ENCODE measurements at places on chromosomes 1 and 21.

GRCh38 chr1:43522431-43522775, 8.3 kb upstream of the PTPRF start:
- no peak for DNase-seq

GRCh38 chr1:32592943-32593342, 53.7 kb downstream of the ZBTB8A start:
- no peak for DNase-seq

DNA sequence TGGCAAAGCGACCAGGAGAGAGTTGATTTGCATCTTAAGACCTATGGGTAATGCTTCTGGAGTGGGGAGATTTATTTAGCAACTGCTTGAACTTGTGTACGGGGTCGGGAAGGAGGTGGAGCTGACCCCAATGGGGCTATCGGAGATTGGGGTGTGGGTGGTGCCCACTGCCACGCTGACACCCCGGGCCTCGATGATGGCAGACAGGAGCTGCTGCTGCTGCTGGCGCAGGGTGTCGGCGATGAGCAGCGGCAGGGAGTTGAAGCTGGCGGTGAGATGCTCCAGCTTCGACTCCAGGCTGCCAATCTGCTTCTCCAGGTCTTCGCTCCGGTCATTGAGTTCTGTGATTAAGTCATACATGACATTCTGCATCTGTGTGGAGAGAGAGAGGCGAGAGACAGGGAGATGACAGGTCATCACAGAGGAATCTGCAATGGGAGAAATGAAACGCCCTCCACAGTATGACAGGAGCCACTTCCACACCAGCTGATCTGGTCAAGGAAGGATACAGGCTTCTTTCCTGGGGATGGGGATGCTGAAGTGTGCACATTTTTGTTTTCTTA, 100.0 kb upstream of the ADAR start:
- no peak for DNase-seq

GRCh38 chr1:228210712-228211530, 3.1 kb downstream of the OBSCN start:
- no peak for DNase-seq

GRCh38 chr1:95221306-95221705, 12.7 kb upstream of the RWDD3 start:
- no peak for DNase-seq

- DNase-seq = no peak
These were observed 48.6 kb downstream of the MDM4 start for GRCh38 chr1:204564835-204565234.

GRCh38 chr1:18343581-18343980, 137.1 kb upstream of the KLHDC7A start:
- no peak for DNase-seq

DNA sequence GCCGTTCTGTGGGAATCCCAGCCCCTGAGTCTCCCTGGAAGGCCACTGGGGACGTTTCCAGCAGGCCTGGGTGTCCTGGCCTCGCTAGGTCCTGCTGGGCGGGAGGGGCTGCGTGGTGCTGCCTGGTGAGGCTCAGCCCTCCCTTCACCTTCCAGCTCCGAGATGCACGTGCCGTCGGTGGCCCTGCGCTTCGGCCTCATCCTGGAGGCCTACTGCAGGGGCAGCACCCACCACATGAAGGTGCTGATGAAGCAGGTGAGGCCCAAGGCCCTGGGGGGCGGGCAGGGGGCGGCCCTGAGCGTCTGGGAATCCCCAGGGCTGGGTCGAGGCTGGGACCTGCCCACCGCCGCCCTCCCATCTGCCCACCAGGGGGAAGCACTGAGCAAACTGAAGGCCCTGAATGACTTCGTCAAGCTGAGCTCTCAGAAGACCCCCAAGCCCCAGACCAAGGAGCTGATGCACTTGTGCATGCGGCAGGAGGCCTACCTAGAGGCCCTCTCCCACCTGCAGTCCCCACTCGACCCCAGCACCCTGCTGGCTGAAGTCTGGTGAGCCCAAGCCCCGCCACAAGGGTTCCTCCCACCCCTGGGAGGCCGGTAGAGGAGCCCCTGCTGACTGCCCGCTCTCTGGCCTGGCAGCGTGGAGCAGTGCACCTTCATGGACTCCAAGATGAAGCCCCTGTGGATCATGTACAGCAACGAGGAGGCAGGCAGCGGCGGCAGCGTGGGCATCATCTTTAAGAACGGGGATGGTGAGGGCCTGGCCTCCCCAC, 70.3 kb downstream of the PIK3CD start:
- DNase-seq = peak; percentile 63

- no peak for DNase-seq
These were observed 92.1 kb upstream of the ARTN start for GRCh38 chr1:43841321-43842174.

DNA sequence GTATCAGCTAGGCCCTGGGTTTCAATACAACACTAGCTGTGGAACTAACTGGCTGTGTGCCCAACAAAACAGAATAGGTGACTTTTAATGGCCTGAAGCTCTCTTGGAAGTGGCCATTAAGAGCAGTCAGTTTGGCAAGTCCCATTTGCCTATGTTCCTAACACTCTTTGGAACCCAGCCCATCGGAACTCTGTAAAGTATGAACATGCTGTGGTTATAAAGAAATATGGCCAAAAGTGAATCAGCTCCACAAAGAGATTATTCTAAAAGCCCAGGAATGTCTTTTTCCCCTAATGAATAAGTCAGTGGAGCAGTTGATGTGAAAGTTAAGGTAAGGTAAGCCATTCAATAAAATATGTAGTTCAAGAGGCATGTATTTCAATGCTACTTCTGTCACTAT, 223.7 kb upstream of the ADAMTS5 start:
- no peak for DNase-seq

DNA sequence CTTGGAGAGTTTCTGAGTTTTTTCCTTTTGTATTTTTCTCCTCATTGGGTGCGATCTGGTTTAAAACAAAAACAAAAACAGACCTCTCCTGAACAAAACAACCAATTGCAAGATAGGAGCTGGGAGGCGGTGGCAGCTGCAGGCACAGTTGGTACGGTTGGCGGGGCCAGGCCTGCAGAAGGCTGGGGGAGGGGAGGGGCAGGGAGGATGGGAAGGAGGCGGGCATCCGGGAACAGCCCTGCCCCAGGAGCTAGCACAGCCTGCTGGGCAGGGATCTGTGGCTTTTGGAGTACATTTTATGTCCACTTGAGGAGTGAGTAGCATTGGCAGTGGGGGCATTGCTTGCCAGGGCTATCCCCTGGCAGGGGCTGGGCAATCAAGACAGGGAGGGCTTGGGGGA, 5.2 kb downstream of the CAPN9 start:
- no peak for DNase-seq

DNA sequence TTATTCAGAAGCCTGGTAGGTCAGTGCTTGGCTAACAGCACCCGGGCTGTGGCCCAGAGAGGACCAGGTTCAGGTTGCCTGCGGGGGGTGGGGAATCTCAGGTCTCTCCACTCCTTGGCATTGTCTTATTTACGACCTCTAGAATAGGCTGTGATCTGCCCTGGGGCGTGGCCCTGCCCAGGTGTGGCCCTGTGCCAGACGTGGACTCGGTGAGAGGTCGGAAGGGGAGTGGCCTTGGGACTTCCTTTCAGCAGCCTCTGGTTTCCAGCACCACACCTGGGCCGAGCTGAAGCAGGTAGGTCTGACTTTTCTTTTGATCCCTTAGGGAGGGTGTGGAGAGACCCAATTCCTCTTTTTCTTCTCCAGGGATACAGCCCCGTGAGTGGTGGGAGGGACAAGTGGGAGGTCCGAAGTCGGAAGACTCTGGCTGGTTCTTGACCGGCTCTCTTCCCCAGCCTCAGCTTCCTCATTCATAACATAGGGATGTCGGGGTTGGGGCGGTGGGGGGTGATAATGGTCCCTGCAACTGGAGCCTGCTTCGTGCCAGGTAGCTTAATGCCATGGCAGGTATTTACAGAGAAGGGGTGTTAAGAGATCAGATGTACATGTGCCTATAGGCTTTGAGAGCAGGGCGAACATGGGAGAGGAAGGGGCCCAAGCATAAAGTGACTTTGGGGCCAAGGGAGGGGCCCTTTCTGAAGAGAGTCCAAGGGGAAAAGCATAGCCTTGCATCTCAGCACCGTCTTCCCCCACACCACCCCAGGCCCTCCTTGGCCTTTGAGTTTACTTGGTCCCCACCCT, 16.5 kb downstream of the ACOT11 start:
- DNase-seq = no peak

DNA sequence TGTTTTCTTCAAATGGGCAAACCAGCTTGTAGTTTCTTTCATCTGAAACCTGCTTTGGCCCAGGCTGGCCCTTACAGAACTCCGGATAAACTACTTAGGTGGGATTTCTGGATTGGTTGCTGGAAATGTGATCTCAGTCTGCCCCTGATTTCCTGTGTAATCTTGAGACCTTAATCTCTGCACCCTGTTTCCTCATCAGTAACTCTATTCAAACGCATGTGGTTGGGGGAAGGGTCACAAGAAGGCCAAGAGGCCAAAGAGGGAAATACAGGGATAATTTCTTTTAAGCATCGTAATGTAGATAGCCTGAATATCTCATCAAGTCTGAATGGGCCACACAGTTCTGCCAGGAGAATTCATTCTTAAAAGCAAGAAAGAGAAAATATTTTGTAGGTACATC, 483.6 kb downstream of the LTN1 start:
- DNase-seq = no peak

DNA sequence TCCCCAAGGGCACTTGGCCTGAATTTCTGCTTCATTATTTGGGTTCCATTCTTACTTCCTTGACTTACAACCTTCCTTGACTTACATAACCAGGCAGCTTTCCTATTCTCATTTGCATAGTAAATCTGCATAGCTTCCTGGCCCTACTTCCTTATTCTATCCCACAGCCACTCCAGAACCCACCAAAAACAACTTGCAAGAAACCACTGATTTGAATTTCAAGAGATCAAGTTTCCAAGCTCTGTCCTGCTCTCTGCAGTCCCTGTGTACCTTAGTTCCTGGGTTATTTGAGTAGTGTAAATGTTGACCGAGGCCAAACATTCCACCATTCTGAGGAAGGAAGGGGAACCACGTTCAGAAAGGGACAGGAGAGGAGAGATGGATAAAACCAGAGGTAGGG, 603.3 kb downstream of the PTPRC start:
- DNase-seq = no peak

DNA sequence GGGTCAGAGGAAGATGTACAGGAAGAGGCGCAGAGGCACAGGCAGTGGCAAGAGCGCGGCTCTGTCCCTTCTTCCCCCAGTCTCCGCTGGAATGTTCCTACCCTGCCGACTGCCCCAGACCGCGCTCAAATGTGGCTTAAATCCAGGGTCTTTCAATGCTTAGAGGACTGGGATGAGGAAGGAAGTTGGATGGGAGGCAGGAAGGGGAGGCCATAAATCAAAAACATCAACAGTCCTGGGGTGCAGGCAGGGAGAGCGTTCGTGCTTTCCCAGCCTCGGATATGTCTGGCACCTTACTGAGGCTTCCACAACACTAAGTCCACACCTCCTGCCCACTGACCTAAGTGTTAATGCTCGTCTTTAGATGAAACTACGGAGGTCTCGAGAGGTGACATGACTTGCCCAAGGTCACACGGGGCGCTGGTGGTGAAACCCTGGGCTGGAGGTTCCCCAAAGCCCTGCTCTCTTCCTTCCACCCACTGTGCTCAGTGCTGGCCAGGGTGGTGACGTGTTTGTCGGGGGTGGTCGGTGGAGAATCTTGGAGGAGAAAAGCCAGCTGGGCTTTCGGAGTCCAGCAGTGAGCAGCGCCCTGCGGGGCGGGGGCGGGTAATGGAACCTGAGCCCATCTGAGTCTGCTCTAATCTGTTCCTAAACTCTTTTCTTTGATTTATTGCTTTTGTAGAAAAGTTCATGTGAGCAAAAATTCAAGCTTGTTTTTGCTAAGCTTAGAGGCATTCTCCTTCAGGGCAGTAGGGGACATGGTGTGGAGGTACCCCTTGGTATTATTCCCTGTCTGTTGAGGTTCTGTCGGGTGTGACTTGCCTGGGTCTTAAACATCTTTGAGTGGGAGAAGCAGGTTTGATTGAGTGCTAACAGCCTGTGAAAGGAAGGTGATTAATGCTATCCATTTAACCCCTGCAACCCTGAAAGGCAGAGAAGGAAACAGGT, 708 bp downstream of the CDA start:
- no peak for DNase-seq

DNA sequence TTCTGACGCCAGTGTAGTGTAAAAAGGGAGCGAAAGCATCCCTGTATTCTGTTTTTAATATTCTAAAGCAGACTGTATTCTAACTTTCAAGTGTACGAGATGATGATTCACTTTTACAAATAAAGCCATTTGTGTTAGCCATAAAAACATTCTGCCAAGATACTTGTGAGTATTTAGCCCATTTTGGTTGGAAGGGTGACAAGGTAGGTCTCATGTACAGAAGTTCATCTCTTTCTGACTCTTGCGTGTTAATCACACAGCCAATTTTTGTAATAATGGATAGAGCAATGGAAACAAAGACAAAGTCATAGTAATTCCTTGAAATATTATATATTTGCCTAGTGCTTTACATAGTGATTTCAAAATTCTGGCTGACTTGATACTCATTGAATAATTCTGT, 125.3 kb upstream of the GREM2 start:
- DNase-seq = no peak

- DNase-seq = no peak
These were observed 11.2 kb downstream of the CLEC20A start for GRCh38 chr1:178485541-178485981.

DNA sequence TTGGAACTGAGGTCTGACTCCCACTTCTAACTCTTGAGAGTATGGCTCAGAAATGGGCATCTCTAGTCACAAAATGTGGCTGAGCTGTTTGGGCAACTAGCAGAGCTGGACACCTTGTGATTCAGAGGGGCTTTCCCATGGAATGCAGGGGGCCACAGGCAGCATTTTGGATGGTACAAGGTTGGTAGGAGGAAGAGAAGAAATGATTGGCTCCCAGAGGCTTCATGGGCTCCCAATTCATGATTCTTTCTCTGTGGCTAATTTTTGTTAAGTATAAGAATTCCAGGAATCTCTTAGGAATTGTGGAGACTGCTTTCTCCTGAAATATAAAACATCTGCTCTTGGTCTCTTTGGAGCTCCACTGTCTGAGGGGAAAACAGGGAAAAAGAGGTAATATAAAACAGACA, 49.7 kb downstream of the PBX1 start:
- DNase-seq = no peak

GRCh38 chr1:219434285-219434922, 178.5 kb downstream of the ZC3H11B start:
- DNase-seq = no peak

DNA sequence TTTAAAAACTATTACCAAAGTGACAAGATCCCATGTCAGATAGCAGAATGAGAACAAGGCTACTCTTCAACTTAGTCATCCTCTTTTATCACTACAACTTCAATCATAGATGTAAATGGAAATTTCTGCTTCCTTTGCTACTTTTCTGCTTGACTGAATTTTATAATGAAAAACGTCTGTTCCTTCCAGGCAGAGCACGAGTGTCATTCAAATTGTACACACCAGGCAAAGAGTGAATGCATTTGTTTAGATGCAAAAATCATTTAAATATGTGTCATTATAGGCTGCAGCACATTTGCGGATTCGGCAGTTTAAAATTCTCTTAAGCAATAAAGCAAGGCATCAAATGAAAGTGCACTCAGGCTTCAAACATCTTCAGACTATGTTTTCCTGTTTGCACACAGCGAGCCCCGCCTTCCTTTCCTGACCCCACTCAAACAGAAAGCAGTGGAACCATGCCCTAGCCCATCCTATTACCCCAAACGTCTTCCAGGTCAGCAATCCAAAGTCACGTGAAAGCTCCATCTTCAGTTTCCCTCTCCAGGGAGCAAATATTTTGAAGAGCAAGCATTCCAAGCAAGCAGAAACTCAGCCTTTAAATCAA, 99.6 kb downstream of the APP start:
- no peak for DNase-seq
